ENCODE measurements at places on chromosomes 6 and 20. TPM values are rescaled to one million over a fixed set of nuclear protein-coding genes. Genes with fewer than 3 reads are reported as not detected.

DNA sequence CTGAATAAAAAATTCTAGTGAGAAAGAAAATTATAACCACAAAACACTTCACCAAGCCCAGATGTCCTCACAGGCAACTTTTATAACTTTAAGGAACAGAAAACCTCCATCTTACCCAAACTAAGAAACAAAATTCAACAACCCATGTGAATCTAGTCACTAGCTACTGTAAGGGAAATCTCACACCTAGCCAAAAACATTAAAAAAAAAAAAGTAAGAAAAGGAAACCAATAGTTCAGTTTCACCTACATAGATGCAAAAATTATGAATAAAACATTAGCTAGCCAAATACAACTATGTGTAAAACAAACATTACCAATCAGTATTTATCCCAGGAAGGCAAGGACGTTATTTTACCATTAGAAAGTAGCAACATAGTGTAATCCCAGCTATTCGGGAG lies 35.5 kb upstream of the SLC23A2 start:
- DNase-seq = no peak

- peak; percentile 74 for DNase-seq
These were observed 79.5 kb upstream of the ISM1 start for GRCh38 chr20:13141546-13141945.

DNA sequence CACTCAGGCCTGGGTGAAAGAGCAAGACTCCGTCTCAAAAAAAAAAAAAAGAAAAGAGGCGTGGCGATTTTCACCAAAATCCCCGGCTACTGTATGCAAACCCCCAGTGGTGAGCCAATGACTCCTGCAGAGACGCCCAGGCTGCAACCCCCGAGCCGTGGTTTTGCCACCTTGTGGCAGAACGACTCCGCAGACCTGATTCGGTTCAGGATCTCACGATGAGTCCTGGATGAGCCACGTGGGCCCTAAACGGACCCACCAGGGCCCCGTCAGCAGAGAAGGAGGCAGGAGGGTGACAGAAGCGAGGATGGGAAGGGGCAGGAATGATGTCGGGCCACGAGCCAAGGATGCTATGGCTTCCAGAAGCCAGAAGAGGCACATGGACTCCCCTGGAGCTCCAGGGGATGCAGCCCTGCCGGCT lies 42.5 kb downstream of the SLC2A4RG start:
- DNase-seq = no peak

HLA-DRA gene
- total RNA-seq = 122 TPM

- DNase-seq = no peak
These were observed 178.5 kb downstream of the SLC16A10 start for GRCh38 chr6:111265842-111266241.

GRCh38 chr6:137871831-137872454 lies 4.9 kb downstream of the TNFAIP3 start:
- DNase-seq = no peak

DNA sequence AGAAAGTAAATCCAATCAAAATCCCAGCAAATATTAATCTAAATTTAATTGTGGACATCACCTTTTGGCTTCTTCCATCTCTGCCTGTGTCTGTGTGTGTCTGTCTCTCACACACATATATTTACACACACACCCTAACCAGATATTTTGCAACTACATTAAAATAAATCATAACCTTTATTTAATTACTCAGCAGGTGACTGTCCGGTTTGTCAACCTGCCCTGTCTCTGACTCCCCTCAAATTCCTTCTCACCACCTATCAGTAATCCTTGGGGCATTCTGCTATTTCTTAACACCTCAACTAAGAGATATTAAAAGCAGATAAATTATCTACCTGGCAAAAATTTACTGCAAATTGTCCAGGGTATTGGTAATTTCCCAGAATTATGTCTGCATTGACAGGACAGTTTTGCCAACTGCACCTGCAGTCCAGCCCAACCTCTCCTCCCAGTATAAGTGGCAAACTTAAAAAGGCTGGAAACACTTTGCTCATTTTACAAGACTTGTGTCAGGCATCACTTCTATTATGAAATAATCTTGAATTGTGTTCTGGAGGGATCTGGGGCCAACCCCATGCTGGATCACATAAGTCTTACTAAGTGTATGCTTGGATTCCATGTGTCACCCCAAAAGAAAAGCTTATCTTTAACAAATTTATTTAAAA lies 216.1 kb downstream of the GMDS start:
- no peak for DNase-seq

MGME1 gene
- total RNA-seq = 14.6 TPM

GRCh38 chr20:20743511-20744169 lies 31.2 kb upstream of the RALGAPA2 start:
- DNase-seq = peak; percentile 85

DNA sequence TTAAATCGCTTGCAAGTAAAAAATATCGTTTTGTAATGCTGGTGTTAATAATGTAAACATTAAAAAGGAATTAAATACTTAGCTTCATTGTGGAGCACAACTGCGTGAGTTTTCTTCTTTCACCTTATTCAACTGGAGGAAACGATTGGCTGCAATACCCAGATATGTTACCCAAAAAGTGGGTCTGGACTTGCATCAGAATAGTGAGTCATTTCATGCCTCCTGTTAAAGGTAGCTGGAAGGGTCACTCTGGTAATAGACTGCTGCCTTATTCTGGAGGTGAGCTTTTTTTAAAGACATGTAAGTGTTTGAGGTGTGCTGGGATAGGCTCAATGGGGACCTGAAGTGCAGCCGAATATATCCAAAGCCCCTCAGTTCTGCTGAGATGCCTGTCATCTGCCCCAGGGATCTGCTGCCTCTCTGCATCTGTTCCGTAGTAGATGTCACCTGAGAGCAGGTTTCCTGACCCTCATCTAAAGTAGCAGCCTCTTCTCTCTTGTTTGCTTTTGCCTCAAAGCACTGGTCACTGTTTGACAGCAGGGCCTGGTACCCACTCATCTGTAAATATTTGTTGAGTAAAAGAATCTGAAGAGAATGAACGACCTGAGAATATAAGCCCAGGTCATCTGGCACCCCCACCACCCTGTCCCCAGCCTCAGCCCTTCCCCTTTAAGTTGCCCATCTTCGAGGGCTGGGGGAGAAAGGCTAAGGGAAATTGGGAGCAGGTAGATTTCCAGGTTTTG lies 5.6 kb upstream of the UQCC2 start:
- peak; percentile 41 for DNase-seq

- DNase-seq = no peak
These were observed 42.5 kb upstream of the THBS2 start for GRCh38 chr6:169296170-169296569.

GSTA1 gene
- total RNA-seq = not detected

- DNase-seq = no peak
These were observed 9.1 kb downstream of the MAP3K4 start for GRCh38 chr6:161000632-161001031.

DNA sequence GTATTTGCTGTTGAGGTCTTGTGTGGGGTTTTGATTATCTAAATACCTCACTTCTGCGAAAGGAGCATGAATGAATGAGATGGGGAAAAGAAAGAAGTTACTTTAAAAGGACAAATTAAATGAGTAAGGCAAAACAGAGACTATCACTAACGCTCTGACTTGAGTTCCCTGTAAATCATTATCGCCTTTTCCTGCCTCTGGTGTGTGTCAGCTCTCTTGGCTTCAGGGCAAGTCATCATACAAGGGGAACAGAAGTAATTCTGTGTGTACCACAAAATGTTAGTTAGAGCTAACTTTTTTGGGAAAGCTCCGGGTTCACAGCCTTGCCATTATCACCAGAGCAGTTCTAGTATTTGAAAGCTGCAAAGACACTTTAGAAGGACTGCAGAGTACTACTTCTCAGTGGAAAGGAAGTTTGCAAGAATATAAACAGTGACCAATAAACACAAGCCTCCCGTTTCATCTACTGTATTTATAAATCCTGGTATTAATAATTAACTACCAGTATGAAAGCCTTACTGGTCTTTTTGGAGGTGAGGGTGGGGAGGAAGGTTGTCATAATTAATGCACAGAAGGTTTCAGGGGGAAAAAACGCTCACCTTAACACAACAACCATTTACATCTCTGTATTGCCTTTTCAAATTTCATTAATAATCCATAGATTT lies 1.2 kb downstream of the DZANK1 start:
- DNase-seq = no peak

BLOC1S5 gene
- total RNA-seq = 21.8 TPM

ZBTB22 gene
- total RNA-seq = 29.9 TPM

- DNase-seq = no peak
These were observed 4.3 kb downstream of the SNHG17 start for GRCh38 chr20:38430679-38431325.

KIFC1 gene
- 0.49 TPM for total RNA-seq
